Adipocyte (in vitro differentiated cells): ENCODE measurements at places on chromosomes 16 and 17.

DNA sequence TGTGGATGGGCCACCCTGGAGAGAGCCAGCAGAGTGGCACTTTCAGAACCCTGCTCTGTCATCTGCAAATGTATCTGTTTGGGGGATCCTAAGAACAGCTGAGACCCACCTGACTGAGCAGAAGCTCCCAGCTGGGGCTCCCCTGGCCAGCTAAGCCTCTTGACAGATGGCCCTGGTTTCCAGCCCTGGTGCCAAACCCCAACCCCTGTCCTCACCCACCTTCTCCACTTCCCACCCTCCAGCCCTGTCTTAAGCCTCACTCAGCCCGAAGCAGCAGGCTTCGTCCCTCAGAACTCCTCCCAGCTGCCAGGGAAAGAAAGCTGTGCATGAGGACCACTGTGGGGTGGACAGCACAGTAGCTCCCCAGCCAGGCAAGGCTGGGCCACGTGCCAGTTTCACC is 3.5 kb upstream of the KRT9 start:
- DNase-seq, result no peak

GRCh38 chr16:3135126-3135715 is 392 bp downstream of the ZNF213 start:
- DNase-seq, result no peak

DNA sequence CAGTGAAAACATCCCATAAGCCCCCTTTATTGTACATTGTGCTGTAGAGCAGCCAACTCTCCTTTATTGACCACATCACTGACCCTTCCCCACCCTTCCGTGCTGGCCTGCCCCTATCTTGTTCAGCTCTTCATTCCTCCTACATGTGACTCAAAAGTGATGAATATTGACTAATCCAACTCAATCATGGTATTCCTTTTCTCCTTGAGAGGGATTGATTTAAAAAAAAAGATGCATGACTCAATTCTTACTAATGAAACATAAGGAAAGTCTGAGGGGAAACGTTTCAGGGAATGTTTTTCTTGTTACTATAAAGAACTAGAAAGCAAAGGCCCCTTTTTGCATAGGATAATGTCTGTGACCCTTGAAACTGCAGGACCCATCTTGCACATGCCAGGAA is 125.2 kb upstream of the SOX9 start:
- no peak for DNase-seq

DNA sequence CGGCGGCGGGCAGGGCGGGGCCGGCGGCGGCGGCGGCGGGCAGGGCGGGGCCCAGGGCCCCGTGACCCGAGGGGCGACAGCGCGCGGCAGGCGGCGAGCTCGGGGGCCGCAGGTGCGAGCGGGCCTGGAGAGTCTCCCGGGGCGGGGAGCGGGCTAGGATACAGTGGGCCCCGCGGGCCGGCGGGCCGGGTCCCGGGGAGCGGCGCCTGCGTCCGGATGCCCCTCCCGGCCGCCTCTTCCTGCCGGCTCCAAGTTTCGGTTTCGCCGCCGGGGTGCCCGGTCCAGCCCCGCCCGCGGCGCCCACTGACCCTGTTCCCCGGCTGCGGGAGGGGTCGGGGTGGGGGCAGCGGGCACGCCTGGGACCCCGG is at the start of gene RNF213:
RNF213 (plus strand) TSS at position 62 of the 368 bp plus-strand sequence. CDS start 2,830 bp downstream, outside the sequence.
- DNase-seq, result peak; percentile 75

- DNase-seq, result no peak
Measured at GRCh38 chr16:47519037-47519436, 57.9 kb downstream of the PHKB start.

DNA sequence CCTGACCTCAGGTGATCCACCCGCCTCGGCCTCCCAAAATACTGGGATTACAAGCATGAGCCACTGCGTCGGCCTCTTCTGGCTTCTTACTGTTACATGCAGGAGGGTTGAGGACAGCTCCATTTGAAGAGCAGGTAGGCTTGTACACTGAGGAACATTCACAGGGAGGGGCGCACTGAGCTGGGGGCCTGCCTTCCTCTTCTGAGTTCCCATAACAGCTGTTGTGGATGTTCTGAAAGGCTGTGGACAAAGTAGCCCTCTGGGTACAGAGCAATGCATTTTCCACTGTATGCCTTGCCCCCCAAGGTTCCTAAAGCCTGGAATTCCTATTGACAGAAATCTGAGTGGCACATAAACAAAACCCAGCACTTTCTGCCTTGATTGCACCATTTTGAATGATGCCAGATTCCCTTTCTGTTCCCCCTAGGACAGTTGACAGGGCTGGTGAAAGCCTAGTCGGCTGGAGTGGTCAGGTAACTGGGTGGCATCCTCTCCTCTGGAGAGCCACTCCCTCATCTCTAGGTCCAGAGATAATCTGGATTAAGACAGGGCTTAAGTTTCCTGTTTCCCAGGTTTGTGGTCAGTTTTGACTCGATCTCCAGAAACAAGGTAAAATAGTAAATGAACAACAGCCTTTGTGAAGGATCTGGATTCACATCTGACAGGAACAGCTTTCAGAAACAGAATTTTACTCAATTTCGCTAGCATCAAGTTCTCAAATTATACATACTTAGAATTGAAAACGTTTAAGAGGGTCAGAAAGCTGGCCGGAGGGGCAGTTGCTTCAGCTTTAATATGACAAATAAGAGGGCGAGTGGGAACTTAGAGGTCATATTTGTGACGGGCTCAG is 1.3 kb upstream of the CDK5R1 start:
- DNase-seq, result no peak

DNA sequence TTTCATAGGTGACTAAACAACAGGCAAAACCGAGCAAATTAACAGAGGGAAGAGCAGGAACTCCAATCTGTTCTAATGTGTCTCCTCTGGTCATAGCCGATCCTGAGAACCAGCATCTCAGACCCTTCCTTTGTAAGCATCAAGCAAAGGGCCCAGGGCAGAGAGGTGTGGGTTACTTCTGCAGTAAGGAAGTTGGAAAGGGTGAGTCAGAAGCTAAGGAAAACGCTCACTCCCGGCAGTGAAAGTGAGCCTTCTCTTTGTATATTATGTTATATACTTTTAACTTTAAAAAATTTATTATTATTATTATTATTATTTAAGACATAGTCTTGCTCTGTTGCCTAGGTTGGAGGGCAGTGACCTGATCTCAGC is 77.7 kb downstream of the MRM3 start:
- DNase-seq, result no peak

GRCh38 chr16:66440271-66440802 is 13.2 kb downstream of the BEAN1 start:
- DNase-seq, result no peak
